ENCODE measurements at places on chromosomes 1 and 21.

DNA sequence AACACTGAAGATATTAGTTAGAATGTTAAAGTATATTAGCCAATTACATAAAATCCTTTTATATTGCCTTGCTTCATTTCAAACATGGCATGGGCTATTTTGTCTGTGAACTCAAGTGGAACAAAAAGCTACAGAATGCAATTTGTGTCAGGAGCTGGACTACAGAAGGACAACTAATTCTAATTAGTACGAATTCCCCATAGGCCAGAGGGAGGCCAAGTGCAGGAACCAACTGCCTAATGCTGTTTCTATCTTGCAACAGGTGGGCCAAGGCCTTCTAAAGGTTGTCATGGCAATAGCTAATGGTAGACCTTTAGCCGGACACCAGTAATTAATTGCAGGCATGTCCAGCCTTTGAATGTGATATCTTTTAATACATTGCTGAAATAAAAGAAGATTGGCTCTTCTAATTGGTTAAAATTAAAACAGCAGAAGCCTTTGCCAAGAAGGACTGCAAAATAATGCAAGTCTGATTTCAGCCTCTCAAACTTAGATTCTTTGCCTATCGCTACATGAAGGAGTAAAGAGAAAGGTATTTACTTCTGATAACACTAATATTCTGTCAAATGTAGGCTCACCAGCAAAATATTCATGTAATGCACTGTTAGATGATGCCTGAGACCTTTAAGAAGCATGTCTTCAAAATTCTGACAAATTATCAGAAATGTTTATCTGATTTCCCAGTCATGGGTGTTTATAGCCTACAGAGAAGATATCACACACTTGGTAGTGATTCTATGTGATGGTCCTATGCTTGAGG is 232.1 kb downstream of the LMO4 start:
- peak; percentile 29 for DNase-seq

GRCh38 chr1:234706931-234707330 is 97.0 kb upstream of the IRF2BP2 start:
- no peak for DNase-seq

DNA sequence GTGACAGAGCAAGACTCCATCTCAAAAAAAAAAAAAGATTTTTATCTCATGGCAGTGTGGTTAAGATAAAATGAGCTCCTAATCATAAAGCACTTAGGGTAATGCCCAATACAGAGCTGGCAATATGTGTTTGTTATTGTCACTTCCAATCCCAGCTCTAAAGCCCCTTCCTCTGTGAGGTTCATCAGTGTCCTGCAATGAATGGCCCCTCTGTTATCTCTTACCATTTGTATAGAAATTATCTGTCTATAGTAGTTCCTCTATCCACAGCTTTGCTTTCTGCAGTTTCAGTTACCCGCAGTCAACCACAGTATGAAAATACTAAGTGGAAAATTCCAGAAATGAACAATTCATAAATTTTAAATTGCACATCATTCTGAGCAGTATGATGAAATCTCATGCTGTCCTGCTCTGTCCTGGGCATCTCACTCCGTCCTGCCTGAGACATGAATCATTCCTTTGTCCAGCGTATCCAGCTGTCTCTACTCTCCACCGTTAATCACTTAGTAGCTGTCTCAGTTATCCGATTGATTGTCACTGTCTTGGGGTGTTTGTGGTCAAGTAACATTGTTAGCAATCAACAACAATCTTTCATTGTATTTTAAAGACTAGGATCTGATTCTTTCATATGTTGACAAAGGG is 50.2 kb upstream of the DNAH14 start:
- DNase-seq: peak; percentile 61

DNA sequence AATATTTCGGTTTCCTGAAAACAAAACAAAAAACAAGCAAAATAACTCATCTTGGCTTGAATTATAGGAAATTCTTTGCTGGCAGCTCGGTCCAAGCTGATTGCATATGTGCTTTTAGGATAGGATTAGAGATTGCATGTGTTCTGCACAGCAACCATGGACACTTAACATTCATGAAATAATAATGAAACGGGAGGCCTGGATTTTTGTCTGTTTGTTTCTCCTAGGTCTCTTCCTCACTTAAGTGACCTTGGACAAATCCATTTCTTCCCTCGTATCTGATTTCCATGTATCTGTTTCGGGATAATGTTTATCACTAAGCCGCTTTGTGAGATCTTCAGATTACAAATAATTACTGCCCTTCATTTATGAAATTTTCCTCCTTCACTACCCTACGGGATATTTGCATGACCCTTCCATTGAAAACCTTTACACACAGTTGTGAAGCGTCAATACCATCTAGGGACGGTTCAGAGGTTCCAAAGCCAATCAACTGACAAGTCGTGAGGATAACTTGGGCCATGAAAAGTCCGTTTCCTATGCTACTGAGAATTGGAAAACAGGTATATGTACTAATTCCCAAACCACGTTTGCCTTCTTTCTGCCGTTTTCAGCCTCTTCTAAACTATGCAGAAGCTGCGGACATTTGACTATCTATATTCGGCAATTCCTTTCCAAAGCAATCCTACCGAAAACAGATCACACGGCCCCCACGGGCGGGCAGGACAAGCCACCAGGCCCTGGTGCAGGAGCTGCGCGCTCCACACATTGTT is 1.3 kb upstream of the H3-3A start:
- DNase-seq: no peak

DNA sequence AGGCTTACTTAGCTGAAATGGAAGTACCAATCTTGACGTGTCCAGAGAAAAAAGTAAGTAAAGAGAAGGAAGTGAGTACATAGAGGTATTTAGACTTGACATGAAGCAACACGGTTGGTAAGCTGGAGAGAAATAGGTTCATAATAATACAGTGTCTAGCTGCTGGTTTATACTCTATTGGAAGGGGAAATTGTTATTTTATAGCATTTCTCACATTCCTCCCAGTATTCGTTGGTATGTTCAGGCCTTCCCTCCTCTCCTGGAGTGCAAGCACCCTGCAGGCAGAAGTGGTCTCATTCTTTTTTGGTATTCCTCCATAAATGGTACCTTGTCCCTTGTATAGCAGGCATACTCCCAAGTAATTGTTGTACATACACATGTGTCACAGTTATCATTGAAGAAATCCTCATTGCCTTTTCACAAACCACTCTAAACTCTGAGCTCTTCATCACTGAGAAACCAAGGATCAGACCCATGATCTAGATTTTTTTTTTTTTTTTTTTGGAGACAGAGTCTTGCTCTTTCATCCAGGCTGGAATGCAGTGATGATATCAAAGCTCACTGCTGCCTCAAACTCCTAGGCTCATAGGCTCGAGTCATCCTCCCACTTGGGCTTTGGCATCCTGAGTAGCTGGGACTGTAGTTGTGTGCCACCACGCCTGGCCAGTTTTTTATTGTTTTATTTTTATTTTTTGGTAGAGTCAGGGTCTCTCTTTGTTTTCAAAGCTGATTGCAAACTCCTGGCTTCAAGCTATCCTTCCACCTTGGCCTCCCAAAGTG is 9.8 kb upstream of the IPO9 start:
- peak; percentile 67 for DNase-seq

DNA sequence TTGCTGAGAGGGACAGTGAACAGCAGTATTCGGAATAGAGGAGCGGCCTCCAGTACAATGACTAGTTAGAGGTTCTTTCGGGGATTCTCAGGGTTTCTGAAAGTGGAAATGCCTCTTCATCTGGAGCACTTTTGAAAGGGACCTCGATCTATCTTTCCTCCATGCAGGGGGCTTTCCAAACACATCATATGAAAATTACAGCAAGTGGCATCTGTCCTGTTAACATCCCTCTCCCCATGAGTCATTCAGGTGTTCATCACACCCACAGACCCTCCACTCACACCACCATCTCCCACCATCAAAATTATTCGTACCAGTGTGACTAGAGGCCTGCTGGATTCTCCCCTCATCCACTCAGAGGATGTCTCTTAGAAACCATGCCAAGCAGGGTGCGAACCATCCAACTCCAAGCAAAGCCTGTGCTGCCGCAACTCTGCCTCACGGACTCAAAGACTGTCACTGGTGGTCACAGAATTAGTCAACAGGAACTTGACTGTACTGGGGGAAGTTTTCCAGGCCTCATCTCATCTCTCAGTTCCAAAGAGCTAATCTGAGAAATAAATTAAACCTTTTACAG is 211.1 kb downstream of the MRPL39 start:
- DNase-seq: no peak

GRCh38 chr21:43800124-43800523 is 10.7 kb downstream of the RRP1 start:
- no peak for DNase-seq

DNA sequence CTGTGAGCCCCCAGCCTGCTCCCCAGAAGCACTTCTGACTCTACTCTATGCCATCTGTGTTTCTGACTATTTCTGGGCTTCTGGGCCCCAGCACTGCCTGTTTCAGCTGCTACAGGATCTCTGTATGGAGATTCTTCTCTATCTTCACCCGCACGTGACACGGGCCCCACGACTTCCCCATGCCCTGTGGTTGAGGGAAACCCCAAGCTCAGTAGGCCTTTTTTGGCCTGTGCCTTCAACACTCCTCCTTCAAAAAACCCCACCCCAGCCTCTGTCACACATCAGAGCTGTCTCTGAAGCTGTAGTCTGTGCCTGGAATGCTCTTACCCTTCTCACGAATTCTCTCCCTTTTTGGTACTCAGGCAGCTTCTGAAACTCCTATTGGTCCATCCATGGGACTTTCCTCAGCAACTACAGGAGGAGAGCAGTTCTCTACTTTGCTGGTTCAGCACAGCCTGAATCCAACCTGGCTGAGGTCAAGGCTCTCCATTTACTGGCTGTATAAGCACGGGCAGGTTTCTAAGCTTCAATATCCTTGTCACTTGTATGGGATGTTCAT is 2.0 kb upstream of the NID1 start:
- peak; percentile 48 for DNase-seq

- no peak for DNase-seq
These were observed 132.2 kb downstream of the CASZ1 start for GRCh38 chr1:10664251-10664650.

DNA sequence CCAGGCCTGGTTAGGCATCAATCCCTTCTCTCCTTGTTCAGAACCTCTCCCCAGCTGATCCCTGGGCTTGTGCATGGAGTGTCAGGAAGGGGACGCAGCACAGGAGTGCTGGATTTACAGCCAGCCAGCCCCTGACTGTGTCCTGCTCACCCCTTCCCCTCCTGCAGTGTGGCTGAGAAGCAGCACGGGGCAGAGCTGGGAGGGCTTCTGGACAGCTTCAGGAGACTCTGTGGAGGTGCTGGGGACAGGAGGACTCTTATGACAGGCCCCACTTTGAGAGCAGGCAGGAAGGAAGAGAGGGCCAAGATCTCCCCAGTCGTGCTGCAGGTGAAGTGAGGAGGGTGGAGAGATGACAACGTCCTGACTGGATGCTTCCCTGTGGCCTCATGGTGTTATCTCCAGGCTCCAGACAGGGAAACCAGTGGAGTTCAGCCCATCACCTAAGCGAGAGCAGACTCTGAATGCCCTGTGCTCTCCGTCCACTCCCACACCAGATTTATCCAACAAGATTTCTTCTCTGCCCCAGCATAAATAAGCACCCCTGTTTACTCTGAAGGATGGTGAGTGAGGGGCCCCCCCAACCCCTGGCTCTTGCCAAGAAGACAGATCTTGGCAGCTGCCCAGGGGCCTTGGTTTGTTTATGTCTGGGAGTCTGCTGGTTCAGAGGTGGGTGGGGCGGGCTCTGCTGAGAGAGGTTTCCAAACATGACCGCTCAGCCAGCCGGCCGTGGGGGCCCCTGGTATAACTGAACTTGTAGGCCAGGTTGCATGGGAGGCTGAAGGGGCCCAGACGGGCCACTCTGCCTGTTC is 21.3 kb downstream of the TMCC2 start:
- peak; percentile 51 for DNase-seq

- peak; percentile 56 for DNase-seq
These were observed 61.6 kb downstream of the KIF14 start for GRCh38 chr1:200558866-200559459.

DNA sequence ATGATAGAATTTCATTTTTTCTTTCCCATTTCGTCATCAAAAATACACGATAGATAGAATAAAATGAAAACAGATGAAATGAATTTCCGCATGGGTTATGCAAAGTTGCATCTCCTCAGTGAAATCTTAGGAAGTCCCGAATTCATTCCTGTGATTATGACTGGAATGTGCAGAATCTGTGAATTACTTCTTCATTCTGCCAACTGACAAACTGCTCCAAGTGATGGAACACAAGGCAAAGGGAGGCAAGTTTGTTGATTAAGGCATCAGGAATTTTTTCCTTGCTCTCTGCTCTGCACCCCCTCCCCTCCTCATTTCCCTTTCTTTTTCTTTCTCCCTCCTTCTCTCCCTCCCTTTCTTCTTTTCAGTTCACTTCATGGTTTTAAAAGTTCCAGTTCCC is 37.0 kb upstream of the ADGRL4 start:
- DNase-seq: peak; percentile 93

DNA sequence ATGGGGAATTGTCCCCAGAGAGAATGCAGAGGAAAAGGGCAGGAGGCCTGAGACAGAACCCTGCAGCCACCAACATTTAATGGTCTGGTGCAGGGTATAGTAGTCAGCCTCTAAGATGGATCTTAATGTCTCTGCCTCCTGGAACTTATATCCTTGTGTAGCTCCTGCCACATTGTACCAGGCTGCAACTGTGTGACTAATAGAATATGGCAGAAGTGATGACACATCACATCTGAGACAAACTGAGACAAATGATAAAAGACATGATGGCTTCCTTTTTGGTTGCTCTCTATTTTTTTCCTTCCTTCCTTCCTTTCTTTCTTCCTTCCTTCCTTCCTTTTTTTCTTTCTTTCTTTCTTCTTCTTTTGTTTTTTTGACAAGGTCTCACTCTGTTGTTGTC is 37.1 kb upstream of the CYP4B1 start:
- no peak for DNase-seq

- DNase-seq: no peak
These were observed 3.1 kb downstream of the C1orf198 start for GRCh38 chr1:230865062-230865817.

DNA sequence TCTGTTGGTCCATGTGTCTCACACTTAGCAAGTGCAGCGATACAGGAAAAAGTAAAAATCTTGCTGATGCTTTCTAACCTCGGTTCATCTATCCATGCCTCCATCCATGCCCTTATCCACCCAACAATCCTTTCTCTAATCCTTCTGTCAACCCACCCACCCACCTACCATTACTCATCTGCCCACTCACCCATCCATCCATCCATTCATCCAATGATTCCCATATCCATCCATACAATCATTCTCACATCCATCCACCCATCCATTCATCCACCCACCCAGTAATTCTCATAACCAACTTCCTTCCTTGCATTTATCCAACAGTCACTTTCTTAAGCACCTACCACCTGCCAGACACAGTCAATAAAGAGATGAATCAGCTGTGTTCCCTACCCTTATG is 6.1 kb upstream of the IGSF21 start:
- DNase-seq: no peak

- DNase-seq: peak; percentile 84
These were observed 2.9 kb downstream of the CASQ1 start for GRCh38 chr1:160193091-160193819.

GRCh38 chr1:64663668-64664067 is 81.2 kb upstream of the RAVER2 start:
- DNase-seq: peak; percentile 47

- DNase-seq: no peak
These were observed 25.0 kb downstream of the LAMB3 start for GRCh38 chr1:209627027-209627731.

- DNase-seq: no peak
These were observed 88.5 kb downstream of the GPR88 start for GRCh38 chr1:100626397-100626796.

- DNase-seq: no peak
These were observed 249.9 kb downstream of the FMN2 start for GRCh38 chr1:240341365-240342250.
